Cortex of kidney (tissue), 1 donor: ENCODE measurements at places on chromosomes 16 and 17.

- DNase-seq: no peak
Observed at GRCh38 chr16:2799205-2799858, 1.1 kb downstream of the PRSS41 start.

- no peak for DNase-seq
Observed at GRCh38 chr17:44927696-44928095, 12.4 kb upstream of the GFAP start.

DNA sequence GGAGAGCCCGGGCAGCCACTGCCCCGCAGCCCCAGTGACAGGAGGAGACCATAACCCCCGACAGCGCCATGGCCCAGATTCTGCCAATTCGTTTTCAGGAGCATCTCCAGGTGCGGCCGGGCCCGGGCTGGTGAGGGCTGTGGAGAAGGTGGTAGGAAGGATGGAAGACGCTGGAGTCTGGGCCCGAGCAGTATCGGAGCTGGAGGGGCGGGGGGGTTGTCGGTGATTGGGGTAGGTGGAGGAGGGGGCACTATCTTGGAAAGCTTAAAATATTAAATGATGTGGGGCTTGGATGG is 317 bp downstream of the CLTC start:
- DNase-seq: no peak

DNA sequence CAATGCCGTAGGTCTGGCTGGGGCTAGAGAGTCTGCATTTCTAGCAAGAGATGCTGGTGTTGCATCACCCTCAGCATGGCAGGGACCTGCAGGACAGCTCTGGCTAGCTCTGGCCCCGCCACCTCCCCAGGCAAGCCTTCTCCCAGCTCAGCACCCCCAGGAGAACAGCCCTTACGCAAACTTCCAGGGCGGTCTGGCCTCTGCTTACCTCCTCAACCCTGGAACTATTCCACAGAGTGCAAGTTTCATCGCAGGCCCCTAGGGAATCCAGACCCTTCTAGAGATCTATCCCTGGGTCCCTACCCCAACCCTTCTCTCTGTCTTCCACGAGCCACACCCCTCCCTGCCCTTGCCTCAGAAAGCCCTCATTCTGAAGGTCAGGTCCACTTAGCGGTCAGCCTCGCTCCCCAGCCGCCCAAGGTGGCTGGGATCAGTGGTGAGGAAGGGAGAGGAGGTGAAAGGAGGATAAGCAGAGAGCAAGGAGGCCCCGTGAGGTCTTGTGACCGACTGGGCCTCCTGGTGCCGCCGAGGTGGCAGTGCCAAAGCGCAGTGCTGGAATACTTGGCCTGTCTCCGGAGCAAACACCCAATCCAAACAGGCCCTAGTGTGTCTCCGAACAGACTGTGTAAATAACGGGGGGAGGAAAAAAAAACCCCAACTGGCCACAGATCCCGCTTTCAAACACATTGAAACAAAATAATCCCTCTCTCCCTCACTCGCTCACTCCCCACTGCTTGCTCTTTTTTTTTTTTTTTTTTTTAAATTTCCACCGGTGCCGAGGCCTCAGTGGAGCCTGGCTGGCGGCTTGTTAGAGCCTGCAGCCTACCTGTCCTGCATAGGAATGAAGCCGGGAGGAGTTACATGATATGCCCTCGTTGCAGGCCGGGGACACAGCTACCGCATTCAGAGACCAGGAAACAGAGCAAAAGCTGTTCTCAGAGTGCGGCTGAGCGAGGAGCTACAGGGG is 380.9 kb downstream of the SOX9 start:
- no peak for DNase-seq

GRCh38 chr17:61127960-61128359 is 271.7 kb upstream of the TBX2 start:
- no peak for DNase-seq
